ENCODE measurements at places on chromosomes 13 and 19. TPM values are rescaled to one million over a fixed set of nuclear protein-coding genes. Genes with fewer than 3 reads are reported as not detected.

DNA sequence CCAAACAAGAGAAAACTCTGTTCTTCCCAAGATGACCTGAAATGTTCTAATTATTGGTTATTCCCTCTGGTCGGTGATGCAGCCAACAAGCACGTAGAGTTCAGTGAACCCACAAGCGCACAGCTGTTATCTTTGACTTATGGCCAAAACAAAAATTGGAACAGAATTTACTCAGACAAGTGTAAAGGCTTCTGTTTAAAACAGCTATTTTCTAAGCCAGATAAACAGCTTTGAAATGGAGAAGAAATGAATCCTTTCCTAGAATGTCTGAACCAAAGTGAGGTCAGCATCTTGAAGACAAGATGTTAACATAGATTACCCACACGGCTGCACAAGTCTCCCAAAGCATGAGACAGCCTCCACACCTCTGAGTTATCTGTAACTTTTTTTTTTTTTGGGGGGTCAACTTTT, 669.2 kb downstream of the DIAPH3 start:
- DNase-seq, result peak; percentile 92

- DNase-seq, result no peak
These were observed 107.6 kb downstream of the PIBF1 start for GRCh38 chr13:72889495-72889894.

DNA sequence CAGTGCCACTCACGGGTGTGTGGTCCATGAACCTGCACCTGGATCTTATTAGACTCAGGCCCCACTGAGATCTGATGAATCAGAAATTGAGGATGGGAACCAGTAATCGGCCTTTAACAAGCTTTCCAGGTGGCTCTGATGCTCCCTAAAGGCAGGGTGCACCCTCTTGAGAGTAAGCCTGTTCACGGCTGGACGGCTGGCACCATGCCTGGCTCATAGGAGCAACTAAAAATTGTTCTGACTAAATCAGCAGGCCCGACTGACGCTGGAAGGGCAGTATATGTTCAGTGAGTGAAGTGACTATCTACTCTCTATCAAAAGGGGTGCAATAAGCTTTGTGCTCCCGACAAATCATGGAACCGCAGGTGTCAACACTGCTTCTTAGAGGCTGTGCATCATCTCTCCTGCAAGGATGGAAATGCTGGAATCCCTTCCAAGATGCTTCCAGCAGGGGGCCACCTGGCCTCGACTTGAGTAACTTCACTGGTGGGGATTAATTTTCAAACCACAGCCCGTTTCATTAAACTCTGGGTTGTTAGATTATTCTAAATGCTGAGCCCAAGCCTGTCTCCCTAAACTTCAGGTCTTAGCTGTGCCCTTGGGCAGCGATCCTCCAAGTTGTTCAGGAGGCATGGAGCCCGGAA, 28.4 kb downstream of the TMTC4 start:
- peak; percentile 55 for DNase-seq

GJB6 gene
- 18.5 TPM for total RNA-seq

TBXA2R gene
- 2.4 TPM for total RNA-seq
